ENCODE measurements at places on chromosomes 2 and 18.

- no peak for DNase-seq
Observed at GRCh38 chr2:118991554-118991953, 49.6 kb downstream of the MARCO start.

GRCh38 chr18:33470216-33470615 lies 29.7 kb upstream of the CCDC178 start:
- no peak for DNase-seq

GRCh38 chr18:26575865-26576217 lies 27.5 kb upstream of the KCTD1 start:
- no peak for DNase-seq

DNA sequence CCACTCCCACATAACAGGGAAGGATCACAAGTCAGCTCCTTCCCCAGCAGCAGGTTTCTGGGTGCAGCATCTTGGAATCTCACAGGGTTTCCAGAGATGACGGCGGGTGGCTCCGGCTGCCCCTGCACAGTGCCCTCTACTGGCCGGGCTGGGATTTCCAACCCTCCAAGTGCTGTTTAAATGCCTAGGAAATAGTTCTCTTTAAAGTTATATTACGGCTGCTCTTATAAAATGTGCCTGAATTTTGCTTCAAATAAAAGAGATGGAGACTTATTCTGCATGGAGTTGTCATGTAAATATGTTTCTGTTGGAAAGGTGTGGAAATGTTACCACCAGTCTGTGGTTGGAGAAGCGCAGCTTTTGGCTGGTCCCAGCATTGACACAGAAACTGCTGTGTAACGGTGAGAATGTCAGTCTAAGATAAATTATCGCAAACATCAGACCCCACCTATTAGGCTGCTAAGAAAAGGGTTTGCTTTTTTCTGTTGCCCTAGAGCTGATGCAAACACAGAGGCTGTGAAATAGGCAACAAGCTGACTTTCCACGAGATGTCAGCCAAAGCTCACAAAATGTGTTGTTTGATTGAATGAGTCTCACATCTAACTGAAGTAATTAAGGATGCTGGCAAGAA lies 3.3 kb upstream of the HJURP start:
- DNase-seq = peak; percentile 38

DNA sequence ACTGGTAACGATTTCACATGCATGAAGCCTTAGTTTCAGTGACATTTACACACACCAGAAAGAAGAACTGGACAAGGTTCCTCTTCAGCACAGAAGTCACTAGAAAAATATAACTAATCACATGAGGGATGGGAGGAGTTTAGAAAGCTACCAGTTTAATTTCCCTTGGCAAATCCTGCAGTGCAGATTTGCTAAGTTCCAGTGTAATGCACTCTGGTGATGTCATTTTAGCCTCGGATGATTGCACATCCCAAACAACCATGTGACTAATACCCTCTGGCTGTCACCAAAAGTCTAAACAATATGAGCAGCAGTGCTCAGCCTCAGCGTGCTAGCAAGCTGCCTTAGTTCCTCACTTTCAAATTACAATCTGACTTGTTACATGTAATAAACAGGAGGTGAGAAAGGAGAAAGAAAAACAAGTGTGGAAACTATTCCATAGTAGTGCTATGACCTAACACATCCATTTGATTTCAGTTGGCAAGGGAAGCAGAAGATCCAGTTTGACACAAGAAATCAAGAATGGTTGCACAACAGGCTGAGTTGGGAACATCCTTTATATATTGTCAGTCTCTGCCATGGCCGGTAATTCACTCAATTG lies 35.3 kb upstream of the PPP1CB start:
- no peak for DNase-seq

GRCh38 chr2:235910067-235910466 lies 258.1 kb downstream of the GBX2 start:
- DNase-seq = no peak

- DNase-seq = no peak
Observed at GRCh38 chr2:166651080-166651675, 157.1 kb upstream of the SCN7A start.
